Activated CD4-positive, alpha-beta T cell treated with anti-CD3 and anti-CD28 coated beads, Interleukin-10, Interleukin-2, amounts not matched to agents 100 ng/mL and 50 ng/mL, durations not matched to agents 16 hours and 8 hours (primary cell): ENCODE measurements at places on chromosomes 7 and 10.

- DNase-seq, result no peak
Measured at GRCh38 chr7:34025600-34025999, 120.3 kb downstream of the BMPER start.

DNA sequence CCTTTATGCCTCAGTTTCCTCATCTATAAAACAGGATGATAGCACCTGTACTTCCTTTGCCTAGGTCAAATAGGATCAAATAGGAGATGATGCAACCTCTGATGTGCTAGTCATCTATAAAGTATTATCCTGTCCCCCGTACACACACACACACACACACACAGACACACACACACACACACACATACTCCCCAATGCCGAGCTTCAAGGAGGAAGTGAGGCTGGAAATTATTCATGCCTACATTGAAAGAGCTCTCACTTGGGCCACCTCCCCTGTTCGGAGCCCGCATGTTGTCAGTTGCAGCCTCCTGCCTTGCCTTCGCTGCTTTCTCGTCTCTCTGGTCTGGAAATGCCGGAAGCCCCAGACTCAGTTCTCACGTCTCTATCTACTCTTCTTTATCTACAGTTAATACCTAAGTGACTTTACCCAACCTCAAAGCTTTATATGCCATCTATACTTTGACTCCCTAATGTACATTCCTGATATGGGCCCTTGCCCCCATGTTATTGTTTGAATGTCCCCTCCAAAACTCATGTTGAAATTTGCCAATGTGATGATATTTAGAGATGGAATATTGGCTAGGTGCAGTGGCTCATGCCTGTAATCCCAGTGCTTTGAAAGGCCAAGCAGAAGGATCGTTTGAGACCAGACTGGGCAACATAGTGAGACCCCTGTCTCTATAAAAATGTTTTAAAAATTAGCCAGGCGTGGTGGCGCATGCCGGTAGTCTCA, 6.9 kb upstream of the UBE2H start:
- no peak for DNase-seq

- DNase-seq, result no peak
Measured at GRCh38 chr7:80891259-80891544, 27.6 kb downstream of the SEMA3C start.

DNA sequence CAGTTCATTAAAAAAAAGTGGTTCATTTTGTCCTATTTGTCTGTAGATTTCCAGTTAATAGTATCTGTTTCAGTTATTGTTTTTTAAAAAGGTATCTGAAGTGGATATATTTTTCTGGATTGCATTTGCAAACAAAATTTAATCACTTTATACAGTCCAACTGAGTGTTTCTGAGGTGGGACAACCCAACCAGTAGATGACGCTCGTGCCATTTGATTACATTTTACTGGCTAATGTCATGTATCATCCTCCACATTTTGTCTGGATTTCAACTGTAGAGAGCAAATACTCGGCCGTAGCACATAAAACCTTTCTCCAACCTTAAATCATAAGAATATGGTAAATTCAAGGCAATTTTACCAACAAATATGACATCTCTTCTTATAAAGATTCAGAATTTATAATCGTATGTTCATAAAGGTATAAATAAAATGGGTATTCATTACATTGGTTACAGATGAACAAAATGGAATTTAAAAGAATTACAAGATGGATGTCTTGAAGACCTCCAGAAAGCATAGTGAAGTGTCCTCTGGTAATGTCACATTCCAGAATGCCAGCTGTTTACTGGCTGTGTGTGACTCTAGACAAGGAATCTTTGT, 789.0 kb downstream of the PHTF2 start:
- DNase-seq, result no peak

GRCh38 chr10:70145166-70145665, 1.3 kb downstream of the TYSND1 start:
- DNase-seq, result no peak

DNA sequence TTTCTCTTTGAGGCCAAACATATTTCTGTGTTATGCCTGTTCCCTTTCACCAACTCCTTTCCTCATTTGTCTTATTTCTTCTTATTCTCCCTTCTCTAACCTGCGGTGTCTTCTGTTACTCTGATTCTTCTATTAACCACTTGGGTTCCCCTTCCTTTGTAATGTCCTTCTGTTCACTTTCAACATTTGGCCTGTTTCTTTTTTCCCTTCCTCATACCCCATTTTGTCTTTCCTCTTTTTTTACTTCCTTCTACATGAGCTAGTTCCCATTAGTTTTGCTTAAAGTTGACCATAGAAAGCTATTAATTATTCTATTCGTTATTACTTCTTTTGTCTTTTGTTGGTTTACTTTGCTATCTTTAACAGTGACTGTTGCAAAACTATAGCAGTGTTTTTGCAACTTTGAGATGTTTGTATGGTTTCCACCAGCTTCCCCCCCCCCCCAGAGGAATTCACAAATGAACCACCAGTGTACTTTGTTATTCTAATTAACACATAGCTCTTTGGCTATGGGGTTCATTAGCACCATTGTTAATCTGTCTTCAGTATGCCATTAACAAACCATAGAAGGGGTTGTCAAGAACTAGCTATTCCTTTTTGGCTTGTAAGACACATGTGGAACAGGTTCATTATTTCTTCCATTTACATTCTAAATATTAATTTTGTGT, 2.9 kb downstream of the LRGUK start:
- DNase-seq, result no peak

GRCh38 chr7:24372961-24373955, 89.3 kb downstream of the NPY start:
- no peak for DNase-seq

GRCh38 chr7:37920849-37921805, 687 bp downstream of the EPDR1 start:
- peak; percentile 31 for DNase-seq

DNA sequence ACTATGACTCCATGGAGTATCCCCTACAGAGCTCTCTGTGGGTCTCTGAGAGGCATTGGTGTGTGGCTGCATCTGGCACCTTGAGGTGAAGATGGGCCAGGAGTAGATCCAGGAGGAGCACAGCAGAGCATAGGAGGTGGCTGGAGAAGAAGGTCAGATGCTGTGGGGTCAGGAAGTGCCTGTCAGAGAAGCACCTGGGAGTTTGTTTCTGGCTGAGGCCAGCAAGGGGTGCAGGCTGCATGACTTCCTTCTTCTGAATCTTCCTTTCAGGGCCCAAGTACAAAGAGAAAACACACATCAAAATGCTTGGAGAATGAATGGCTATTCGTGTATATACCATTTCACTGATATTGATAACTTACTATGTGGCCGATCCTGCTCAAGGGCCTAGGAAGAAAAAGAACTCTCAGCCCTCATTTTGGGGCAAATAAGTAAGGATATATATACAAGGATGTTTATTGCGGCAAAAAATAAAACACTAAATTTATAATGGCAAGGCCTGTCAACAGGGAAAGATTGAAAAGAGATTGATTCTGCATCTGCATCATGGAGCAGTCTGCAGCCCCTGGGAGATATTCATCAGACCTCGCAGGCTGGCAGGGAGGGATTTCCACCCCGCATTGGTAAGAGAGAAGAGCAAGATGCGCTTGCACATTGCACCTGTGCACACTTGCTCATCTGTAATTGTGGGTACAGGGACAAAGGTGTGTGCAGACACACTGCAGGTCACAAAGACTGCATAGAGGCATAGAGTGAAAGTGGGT, 39.2 kb downstream of the PTPRE start:
- DNase-seq, result no peak

DNA sequence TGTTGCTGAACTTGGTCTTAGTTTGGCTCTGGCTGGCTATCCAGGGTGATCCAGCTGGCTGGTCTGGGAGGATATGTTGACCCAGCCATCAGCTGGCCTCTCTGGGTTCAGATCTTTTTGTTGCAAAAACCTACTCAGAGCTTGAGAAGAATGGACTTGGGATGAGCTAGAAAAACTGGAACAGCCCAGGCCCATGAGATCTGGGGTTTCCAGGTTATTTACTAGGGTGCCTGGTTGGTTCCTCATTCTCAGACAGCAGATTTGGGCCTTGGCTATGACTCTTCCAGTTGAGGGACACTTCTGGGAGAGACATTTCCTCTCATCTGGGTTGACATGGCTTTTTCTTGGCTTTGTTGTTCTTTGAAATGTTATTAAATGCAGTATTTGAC, 116.6 kb downstream of the ADCY1 start:
- DNase-seq, result no peak

GRCh38 chr7:102208826-102209225, 77.8 kb upstream of the SH2B2 start:
- no peak for DNase-seq

GRCh38 chr10:69800665-69801064, 1.0 kb upstream of the COL13A1 start:
- DNase-seq, result no peak

GRCh38 chr10:12501324-12501723, 152.0 kb downstream of the CAMK1D start:
- DNase-seq, result no peak

DNA sequence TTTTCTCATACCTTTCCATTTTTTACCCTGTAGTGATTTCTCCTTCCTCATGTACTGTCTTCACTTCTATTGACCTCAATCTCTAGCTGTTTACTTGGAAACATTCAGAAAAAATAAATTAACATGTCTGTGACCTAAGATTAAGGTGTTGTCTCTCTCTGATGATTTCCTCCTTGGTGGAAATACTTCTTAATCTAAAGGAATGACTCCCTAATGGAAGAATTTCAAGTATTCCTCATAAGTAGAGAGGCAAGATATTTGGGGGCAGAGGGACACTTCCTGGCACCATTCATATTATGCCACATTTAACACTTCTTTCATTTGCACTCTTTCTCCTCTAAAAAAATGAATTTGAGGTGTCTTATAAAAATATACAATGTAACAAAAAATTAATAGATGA, 202.8 kb downstream of the NEBL start:
- no peak for DNase-seq

GRCh38 chr10:118900617-118901016, 128.9 kb upstream of the NANOS1 start:
- no peak for DNase-seq

- no peak for DNase-seq
Measured at GRCh38 chr10:83374741-83375140, 764.6 kb upstream of the GHITM start.
